ENCODE measurements at places on chromosomes 7 and 10. TPM values are rescaled to one million over a fixed set of nuclear protein-coding genes. Genes with fewer than 3 reads are reported as not detected.

RGR gene
- total RNA-seq, result not detected

GJC3 gene
- not detected for total RNA-seq

GRCh38 chr7:149772956-149773434 is 393 bp downstream of the ZNF467 start:
- DNase-seq, result no peak

- DNase-seq, result no peak
Measured at GRCh38 chr7:37408291-37409228, 40.1 kb downstream of the ELMO1 start.

- no peak for DNase-seq
Measured at GRCh38 chr7:151903249-151904032, 26.5 kb upstream of the PRKAG2 start.

All from RPMI7951 (cell line).